ENCODE measurements at places on chromosomes 2 and 18. TPM values are rescaled to one million over a fixed set of nuclear protein-coding genes. Genes with fewer than 3 reads are reported as not detected.

CD207 gene
- total RNA-seq = not detected

CCDC102B gene
- 5.8 TPM for total RNA-seq

IL36G gene
- total RNA-seq = not detected

ARHGAP25 gene
- 1.8 TPM for total RNA-seq

EMILIN1 gene
- 242 TPM for total RNA-seq

TRPM8 gene
- not detected for total RNA-seq

FAM117B gene
- 2.9 TPM for total RNA-seq

BCL11A gene
- 1.3 TPM for total RNA-seq

REG3A gene
- total RNA-seq = not detected

RUFY4 gene
- not detected for total RNA-seq

VPS54 gene
- 15.4 TPM for total RNA-seq

FTCDNL1 gene
- total RNA-seq = 3.2 TPM

ACSL3 gene
- total RNA-seq = 48.1 TPM

NIFK gene
- total RNA-seq = 46.7 TPM

AGAP1 gene
- total RNA-seq = 16.3 TPM

ICOS gene
- not detected for total RNA-seq

TNFAIP6 gene
- 20.0 TPM for total RNA-seq

NRP2 gene
- 26.1 TPM for total RNA-seq

NAGK gene
- 49.2 TPM for total RNA-seq
